Breast epithelium (tissue), 4 donors: ENCODE measurements at places on chromosomes 6 and 20. TPM values are rescaled to one million over a fixed set of nuclear protein-coding genes. Genes with fewer than 3 reads are reported as not detected.

DNA sequence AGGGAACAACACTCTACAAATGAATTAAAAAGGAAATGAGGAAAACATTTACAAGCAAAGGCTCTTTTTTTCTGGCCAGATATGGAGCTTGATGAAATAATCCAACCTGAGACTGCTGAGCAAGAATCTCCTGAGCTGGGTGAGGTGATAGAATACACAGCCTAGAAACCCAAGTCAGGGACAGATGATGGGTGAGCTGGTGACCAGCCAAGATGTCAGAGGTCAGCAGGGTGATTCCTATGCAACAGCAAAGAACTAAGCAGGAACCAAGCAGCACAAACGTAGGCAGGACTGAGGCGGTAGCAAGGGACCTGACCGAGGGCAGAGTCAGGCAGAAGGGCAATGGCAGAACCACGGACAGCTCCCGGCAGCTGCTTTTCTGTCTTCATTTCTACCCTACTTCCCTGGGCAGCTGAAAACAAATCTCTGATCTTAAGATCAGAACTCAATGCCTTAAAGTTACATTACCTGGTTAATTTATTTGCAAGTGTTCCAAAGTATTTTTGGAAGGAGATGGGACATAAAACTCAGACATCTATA, 75.1 kb downstream of the CDC40 start:
- no peak for DNase-seq

- no peak for DNase-seq
Measured at GRCh38 chr6:157558487-157559200, 177.7 kb downstream of the ZDHHC14 start.

GRCh38 chr6:72622094-72622940, 453 bp downstream of the KCNQ5 start:
- DNase-seq: no peak

DNA sequence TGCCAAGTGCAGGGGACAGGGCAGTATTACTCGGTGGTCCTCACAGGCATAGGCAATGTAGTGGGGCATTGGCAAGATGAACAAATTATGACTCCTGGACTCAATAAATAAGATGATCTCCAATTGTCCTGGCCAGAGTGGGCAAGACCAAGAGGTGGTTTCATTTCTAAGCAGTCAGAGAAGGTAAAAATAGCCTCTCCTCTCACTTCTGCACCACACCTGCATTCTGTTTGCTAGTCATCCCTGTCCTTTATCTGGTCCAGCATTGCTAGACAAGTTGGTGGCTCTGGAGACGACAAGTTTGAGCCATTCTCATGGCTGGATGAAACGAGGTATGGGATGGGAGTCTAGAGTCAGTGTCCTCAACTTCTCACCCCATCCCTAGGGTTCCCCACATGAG, 83.0 kb downstream of the BANF2 start:
- no peak for DNase-seq

DNA sequence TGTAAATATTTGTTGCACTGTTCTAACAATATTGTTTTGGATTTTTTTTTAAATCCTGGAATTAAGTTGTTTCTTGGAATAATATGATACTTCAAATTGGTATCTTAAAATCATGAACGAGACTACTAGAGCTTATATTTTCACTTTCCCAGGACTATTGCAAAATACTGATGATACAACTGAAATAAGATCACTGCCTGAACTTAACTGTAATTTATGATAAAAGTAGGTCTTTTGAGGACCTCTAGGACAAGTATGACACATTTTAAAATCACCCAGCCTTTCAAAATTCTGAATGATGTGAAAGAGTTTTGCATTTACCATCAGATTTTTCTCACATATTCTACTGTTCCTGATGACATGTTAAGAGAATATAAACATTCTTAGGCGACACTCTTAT, 8.6 kb upstream of the UBE2J1 start:
- no peak for DNase-seq

DNA sequence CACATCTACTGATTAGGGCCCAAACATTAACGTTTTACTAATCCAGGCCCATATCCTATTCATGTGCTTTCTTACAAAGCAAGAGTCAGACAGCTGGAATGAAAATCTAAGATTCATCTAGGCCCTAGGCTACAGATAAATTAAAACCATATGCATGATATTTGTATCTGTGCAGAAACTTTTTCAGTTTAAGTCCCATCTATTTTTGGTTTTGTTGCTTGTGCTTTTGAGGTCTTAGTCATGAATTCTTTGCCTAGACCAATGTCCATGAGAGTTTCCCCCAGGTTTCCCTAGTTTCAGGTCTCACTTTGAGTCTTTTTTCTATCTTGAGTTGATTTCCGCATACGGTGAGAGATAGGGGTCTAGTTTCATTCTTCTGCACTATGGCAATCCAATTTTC, 20.2 kb downstream of the ADNP start:
- no peak for DNase-seq

DNA sequence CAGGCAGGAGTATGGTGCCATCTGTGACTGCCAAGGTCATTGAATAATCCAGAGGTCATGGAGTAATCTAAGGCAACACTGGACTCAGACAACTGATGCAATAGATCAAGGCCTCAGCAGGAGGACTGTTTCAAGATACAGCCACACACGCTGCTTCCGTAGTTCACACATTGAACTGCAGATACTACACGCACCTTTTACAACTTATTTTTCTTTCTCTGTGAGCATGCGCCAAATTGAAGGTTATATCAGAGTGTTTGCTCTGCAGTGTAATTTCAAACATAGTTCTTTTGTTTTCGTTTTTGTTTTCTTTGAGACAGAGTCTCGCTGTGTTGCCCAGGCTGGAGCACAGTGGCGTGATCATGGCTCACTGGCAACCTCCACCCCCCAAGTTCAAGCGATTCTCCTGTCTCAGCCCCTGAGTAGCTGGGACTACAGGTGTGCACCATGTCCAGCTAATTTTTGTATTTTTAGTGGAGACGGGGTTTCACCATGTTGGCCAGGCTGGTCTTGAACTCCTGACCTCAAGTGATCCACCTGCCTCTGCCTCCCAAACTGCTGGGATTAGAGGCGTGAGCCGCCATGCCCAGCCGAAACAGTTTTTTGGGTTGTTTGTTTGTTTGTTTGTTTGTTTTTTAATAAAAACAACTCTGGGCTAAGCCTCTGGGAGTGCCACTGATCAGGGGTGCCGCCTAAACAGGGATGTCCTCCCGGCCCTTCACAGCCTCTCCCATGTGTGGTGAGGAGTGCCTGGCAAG, 96.6 kb upstream of the NAA20 start:
- no peak for DNase-seq

The ZFP57 gene
- not detected for total RNA-seq

DNA sequence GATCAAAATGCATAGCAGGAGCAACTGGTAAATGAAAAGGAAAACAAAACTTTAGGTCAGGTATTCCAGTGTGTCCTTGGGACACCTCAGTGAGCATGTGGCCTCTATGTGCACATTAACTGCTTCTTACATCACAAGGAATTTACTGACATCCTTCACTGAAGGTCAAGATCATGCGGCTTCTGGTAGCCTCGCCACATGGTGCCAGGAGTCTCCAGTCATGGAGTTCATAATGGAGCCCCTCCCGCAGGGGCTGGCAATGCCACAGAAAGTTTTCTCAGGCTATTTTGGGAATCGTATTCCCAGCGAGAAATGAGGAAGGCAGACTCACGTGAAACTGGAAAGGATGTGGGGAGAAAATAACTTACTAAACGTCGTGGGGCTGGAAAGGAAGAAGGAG, 19.7 kb upstream of the SLC22A3 start:
- no peak for DNase-seq

GRCh38 chr20:49508435-49509199, 26.1 kb upstream of the KCNB1 start:
- no peak for DNase-seq

The CST5 gene
- total RNA-seq: not detected

The FRK gene
- total RNA-seq: 0.64 TPM
